ENCODE measurements at places on chromosomes 1 and 21.

GRCh38 chr1:46302641-46303037 is 777 bp downstream of the LRRC41 start:
- peak; percentile 9 for DNase-seq

DNA sequence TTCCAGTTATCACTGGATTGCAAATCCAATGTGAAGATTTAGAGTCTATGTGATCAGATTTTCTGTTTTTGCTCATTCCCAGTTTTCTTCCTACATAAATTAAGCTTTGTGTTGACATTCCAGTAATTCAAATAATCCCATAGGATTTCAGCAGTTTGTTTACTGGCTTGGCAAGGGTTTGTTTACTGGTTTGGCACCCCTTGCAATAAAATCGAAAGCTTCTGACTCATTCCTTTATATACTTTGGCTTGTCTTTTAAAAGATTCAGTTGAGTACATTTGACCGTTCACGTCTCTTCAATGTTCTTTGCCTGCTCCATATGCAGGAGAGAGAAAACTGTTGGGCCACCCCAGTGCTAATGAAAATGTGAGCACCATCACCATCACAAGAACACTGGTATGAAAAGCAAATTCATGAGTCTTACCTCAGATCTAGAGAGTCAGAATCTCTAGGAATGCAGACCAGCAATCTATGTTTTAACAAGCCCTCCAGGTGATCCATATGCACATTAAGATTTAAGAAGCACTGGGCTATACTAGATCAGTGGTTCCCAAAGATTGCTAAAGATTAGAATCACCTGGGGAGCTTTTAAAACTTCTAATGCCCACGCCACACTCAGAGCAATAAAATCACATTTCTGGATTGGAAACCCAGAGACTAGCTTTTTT is 32.8 kb downstream of the ZC3H11B start:
- no peak for DNase-seq

DNA sequence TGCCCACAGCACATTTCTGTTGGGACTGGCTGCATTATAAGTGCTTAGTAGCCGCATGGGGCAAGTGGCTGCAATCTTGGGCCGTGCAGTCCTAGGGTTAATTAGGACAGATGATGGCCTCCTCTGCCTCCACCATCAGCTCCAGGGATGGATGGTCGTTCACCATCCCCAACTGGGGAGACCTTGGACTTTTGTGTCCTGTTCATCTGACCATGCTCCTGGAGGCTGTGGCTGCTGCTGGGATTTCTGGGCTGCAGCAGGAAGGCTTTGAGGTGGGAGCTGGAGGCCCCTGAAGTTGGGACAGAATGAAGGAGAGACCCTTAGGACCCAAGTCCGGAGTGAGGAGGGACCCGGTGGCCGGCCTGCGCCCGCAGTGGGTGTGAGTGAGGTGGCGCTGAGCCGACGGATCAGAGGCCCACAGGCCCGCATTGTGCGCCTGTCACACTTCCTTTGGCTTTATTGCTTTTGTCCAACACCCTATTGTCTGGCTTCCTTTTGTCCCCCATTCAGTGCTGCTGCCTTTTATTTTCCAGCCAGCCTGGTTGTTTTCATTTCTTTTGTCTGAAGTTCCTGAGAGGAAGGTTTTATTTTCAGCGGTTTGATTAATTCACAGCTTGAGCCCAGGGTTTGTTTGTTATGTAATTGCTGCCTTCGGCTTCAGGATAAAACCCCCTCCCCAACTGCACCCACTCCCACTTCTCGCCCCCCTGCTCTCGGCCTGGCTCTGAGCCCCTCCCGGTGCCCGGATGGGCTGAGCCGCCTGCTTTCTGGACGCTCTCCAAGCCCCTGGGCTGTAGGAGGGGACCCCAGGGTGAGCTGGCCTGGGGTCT is 35.6 kb downstream of the SOX13 start:
- no peak for DNase-seq

DNA sequence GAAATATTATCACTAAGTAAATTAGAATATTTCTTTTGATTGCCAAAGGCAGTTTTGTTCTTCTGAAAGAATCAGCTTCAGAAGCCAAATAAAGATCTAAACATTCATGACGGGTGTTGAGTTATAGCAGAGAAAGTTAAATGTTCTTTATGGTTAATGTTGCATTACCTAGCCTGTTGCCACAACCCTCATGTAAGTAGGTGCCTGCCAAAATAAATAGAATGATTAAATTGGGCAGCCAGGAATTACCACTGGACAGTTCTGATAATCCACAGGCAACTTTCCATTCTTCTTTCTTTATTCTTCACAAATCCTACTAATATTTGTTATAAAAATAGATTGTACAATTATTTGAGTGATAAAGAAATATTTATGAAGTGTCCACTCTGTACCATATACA is 217.9 kb upstream of the NRIP1 start:
- no peak for DNase-seq

DNA sequence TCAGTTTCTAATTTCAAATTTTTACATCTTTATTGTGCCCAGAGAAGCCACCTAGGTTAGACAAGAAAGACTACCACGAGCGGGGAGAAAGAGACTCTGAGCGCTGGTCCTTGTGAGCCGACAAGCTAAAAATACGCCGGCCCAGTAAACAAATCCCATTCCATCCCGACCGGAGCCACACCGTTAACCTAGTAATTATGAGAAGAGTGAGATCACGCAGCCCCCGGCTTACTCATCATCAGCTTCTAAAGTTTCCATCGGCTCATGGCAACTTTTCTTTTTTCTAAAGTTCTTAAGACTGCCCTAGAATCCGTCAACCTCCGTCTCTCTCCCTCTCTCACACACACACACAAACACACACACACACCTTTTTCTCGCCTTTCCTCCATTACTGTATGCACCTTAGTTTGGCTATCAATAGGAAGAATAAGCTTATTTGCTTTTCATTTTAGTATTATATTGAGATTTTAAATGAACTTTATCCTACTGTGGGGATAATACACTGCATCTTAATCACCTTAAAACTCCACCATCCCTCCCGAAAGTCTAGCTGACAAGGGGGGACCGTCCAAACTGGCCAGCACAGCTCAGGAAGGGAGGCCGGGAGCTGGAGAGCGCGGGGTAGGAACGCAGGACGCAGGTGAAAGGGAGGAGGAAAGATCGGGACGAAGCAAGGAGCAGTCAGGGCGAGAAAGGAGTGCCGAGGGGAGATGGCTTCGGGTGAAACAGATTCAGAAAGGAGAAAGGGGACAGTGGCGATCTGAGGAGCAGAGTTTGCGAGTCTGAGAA is 728 bp downstream of the OTUD7B start:
- peak; percentile 22 for DNase-seq

DNA sequence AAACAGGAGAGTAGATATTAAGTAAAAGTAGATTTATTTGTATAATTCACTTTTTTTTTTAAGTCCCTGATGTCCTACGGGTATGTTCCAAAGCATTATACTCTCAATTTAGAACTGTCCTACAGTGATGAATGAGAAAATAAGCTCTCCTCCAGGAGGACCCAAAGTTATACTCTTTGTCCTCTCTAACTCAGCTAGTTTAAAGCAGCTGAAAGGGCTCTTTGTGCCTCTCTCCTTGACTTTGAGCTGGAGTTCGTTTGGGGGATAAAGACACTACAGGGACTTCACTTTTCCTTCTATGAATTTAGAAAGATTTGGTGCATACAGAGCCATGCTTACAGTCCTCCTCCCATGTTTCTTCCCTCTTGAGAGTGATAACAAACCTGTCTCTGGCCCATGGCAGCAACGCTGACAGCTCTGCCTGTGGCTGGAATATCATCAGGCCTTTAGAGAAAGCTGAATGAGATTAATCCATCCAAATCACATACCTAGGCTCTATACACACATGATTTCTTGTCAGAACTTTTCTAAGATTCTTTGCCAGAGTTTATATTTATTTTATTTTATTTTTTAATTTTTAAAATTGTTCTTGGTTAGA is 134.3 kb downstream of the PIK3R3 start:
- no peak for DNase-seq

DNA sequence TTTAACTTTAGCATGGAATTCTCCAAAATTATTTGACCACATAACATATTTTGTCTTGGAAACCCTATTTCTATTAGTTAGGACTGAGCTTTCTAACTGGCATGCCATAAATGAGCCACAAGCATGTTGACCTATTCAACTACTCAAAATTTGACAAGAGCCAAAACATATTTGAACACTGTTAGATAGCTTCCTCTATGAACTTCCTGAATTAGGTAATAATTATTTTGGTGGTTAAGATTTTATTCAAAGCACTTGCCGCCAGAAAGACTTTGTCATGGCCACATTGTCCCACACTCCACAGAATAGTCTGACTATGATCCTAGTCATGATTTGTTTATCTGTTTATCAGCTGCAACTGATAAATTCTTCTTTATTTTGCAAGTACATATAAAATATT is 23.1 kb upstream of the CTPS1 start:
- no peak for DNase-seq

- no peak for DNase-seq
These were observed 59.5 kb upstream of the BMP8A start for GRCh38 chr1:39431927-39432326.

DNA sequence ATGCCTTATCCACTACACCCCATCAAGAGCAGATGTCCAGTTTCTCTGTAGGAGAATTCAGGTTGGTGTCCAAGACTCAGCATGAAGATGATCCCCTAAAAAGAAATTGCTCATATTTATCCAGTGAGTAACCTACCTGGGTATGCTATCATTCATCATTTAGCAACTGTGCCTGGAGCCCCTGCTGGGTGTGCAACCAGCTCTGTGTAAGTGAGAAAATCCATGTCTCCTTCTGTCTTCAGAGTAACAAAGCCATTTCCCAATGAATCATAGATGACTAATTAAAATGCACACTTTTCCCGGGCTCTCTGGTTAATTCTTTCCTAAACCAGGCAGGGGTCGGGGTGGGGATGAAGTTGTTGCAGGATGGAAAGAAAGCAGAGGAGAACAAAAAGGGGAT is 35.8 kb downstream of the OLFML3 start:
- no peak for DNase-seq

DNA sequence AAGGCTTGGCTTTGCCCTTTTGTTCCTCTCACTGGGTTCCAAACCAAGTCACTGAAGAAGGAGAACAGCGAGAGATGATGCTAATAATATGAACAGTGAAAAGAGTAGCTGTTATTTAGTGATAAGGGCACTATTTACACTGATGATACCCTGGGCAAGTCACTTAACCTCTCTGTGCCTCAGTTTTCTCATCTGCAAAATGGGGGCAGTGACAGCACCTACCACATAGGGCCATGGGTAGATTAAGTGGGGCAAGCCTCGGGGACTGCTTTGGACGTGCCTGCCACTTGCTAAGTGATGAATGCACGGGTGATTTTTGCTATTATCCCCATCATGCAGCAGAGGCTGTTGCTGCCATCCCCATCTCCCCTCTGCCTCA is 9.2 kb downstream of the ATP13A2 start:
- DNase-seq, result no peak

DNA sequence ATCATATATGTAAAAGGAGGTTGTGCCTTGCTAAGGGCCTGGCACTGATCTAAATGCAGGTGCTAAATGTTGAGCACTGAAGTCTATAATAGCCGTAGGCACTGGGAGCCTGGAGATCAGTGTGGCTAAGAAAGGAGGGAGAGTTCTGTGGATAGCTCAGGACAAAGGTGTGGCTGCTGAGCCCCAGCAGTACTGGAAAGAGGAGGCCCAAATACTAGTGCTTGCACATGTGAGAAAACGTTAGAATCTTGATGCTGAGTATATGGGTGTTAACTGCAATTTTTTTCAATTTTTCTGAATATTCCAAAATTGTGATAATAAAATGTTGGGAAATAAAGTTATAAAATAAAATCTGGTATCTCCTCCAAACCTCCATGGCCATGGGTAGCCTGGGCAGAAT is 62.5 kb upstream of the PTGFRN start:
- DNase-seq, result no peak

GRCh38 chr1:16906873-16907272 is 11.1 kb downstream of the RNU1-2 start:
- no peak for DNase-seq

DNA sequence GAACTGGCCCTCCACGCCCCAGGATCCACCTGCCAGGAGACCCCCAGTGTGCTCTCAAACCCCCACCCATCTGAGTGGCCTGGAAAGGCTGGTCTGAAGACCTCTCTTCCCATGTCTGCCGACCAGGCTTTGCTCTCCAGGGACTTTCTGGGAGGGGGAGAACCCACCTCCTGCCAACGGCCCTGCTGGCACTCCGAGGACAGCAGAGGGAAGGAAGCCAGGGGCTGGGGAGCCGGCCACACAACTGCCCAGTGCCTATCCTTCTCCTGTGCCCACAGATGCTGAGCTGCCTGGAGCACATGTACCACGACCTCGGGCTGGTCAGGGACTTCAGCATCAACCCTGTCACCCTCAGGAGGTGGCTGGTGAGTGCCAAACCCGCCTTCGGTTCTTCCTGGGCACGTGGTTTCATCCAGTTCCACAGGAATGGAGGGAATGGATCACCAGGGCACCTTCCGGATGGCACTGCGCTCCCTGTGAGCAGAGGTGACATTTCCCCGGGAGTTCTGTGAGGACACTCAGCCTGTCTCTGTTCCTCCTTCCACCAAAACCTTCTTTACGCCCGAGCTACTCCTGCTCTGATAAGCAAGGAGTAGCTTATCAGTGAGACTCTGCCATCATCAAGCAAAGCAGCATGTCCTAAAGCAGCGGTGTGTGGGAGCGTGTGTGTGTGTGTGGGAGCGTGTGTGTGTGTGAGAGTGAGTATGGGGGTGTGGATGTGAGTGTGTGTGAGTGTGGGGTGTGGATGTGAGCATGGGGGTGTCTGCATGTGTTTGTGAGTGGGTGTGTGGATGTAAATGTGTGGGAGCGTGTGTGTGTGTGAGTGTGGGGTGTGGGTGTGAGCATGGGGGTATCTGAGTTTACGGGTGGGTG is 105.5 kb downstream of the PDE9A start:
- no peak for DNase-seq

DNA sequence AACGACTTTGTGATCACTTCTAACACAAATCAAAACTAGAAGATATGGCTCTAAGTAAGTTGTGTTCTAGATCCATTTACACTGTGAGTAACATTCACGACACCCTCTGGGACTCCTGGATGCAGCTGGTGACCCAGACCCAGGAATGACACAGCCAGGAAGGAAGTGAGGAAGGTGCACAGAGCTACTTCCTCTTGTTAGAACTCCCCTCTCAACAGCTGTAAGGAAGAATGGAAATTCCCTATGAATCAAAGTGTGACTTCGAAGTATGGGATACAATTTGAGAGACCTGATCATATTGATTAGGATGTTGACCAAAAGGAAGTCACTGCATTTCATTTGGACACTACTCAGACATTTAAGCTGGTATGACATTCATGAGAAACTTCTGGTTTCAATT is 185.3 kb downstream of the NRIP1 start:
- no peak for DNase-seq

DNA sequence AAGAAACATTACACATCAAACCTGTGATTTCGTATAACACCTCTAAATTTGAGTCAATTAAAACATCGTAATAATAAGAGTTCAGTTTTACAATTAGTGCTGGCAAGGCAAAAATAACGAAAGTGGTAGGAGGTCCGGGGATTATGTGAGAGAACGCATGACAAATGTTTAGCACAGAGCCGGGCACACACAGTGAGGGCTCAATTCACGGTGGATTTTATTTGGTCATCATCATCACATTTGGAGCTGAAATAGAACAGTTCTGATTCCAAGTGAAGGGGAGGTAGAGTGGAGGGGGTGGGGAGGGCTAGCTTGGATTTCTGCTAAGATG is 20.0 kb downstream of the H3-3A start:
- no peak for DNase-seq

- DNase-seq, result no peak
These were observed 195.4 kb upstream of the IVNS1ABP start for GRCh38 chr1:185512442-185512841.

GRCh38 chr1:230819976-230820375 is 48.3 kb downstream of the C1orf198 start:
- no peak for DNase-seq

- no peak for DNase-seq
These were observed 92.8 kb upstream of the ACTL8 start for GRCh38 chr1:17662296-17662695.

- DNase-seq, result no peak
These were observed 7.2 kb upstream of the COL6A1 start for GRCh38 chr21:45974073-45975019.
